ENCODE measurements at places on chromosomes 1 and 21.

GRCh38 chr1:100799548-100799947 is 80.0 kb downstream of the VCAM1 start:
- no peak for DNase-seq

DNA sequence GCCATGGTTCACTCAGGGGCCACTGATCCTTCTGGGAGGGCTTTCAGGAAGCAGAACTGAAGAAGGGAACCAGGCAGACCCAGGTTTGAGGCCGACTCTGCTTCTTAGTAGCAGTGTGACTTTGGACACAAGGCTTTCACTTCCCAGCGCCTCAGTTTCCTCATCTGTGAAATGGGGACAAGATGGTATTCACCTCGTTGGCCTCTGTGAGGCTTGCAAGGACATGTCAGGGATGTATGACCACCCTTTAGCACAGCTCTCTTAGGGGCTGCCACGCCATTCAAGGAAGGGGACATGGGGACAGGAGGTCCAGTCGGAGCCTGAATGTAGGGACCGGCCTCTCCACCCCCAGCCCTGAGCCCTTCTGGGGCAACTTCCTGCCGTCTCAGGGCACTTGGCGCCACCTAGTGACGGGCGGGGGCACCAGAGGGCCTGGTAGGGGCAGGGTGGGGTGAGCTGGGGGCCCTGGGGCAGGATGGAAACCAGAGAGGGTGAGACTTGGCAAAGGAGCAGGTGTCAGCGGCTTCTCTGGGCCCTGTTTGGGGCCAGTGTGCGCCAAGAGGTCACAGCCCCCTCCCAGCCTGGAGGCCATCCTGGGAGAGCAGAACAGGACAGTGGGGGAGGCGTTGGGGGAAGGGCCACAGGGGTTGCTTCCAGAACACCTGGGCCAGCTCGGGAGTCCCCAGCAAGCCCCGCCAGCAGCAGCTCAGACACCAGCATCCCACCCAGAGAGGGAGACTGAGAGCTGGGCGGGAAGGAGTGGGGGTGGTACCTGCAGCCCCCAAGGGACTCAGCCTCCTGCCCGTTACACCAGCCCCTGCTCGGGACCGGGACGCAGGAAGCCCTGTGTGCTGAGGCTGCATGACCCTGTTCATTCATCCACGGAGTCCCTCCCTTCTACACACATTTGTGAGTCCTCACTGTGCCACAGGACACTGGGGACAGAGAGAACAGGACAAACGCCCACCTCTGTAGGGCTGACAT is 102.5 kb upstream of the TARDBP start:
- no peak for DNase-seq

- DNase-seq, result no peak
Observed at GRCh38 chr1:224733027-224733911, 117.2 kb downstream of the CNIH3 start.

DNA sequence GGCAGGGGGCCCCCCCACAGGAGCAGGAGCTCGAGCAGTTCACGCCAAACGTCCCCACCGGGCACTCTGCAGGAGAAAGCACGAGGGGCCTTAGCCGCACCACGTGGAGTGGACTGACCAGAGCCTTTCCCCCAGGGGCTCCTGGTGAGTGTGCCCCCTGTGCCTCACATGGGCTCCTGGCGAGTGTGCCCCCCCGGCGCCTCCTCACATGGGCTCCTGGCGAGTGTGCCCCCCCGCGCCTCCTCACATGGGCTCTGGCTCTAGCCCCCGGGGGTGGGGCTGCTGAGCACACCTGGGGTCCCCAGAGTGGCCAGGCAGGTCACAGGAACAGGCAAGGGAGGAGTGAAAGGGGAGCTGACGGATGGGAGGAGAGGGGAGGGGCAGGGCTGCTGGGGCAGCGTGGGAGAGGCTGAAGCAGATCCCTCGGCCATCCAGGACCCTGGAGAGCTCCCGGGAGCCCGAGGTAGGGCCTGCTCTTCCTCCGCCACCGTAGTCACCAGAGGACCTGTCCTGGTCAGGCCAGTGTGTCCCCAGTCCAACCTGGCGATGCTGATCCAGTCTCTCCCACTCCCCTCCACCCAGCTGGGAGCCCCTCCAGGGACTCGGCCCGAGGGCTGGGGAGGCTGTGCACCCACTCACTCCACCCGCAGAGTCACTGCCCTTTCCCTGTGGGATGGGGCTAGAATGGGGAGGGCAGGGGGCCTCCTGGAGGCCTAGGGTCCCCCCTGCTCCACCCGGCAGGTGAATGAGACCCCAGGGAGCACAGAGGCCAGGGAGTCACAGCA is 47.6 kb downstream of the ARHGEF16 start:
- DNase-seq, result peak; percentile 58

- no peak for DNase-seq
Observed at GRCh38 chr1:55333461-55333860, 118.3 kb upstream of the USP24 start.

DNA sequence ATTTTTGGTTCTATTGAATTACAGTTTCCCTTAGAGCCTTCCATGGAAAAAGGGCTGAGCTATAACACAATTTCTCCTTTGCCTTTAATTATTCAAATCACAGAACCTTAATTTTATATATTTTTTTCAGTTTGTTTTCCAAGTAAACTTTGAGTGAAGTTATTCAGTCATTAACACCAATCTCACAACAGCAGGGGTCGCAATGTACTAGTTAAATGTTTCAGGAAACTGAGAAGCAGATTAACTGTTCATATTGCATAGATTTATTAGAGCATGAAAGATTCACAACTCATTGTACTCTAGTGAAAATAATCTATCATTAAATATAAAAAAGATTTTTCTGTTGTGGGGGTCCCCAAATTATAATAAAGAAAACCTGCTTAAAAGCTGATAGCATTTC is 64.1 kb downstream of the KIFAP3 start:
- peak; percentile 28 for DNase-seq

GRCh38 chr21:14086553-14086952 is 124.2 kb downstream of the LIPI start:
- no peak for DNase-seq

All from omental fat pad (tissue), 4 donors.